ENCODE measurements at places on chromosomes 11 and 22.

GRCh38 chr11:64916040-64916774, 802 bp downstream of the ATG2A start:
- peak; percentile 28 for DNase-seq

DNA sequence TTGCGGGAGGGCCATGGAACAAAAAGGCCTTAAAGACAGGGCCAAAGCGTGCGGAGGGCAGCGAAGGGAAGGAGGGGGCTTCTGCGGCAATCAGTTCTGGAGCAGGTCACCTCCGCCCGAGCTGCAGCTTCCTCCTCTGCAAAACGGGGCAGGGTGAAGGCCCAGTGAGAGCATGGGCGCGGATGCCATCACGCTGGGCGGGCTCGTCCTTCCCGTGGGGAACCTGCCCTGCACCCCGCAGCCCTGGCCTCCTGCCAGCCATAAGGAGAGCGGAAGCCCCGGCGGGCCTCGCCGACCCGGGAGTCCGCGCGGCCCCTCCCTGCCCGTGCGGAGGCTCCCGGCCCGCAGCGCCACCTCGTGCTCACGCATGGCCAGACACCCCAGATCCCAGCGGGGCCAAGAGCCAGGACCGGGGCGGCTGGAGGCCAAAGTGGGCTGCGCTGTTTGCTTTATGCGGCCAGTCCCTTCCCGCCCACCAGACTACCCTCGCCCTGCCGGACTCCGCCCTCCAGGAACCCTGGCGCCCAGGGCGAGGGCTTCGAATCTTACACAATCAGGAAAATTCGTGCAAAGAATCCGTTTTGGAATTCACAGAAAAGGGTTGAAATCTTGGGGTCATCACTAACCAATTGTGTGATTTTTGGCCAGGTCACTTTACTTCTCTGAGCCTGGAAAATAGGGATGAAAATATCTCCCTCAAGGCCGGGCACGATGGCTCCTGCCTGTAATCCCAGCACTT, 16.1 kb downstream of the TSKU start:
- peak; percentile 64 for DNase-seq

GRCh38 chr11:86511086-86511551, 136.4 kb downstream of the CCDC81 start:
- DNase-seq: no peak

- DNase-seq: no peak
Observed at GRCh38 chr11:62959422-62959980, 25.3 kb downstream of the SLC22A6 start.
